Activated CD4-positive, alpha-beta T cell treated with anti-CD3 and anti-CD28 coated beads, Interleukin-2, amount 10 ng/mL, durations not matched to agents 7 days and 5 days (primary cell): ENCODE measurements at places on chromosomes 2 and 18.

DNA sequence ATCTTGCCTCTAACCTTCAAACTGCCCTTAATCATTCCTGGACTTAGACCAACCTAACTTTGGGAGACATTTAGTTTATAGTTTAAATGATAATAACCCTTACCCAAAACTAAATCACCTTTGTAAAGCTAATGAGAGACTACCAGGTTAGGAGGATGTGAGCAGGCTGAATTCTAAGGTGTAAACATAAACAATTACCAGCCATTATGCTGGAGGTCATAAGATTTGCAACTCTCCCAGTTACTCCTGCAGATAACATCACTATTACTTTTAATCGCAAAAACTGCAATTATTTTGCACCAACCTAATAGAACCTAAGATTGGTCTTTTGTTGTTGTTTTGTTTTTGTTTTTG, 86.5 kb upstream of the MSH6 start:
- no peak for DNase-seq

GRCh38 chr18:51666763-51667191, 469.3 kb upstream of the MEX3C start:
- DNase-seq: no peak

DNA sequence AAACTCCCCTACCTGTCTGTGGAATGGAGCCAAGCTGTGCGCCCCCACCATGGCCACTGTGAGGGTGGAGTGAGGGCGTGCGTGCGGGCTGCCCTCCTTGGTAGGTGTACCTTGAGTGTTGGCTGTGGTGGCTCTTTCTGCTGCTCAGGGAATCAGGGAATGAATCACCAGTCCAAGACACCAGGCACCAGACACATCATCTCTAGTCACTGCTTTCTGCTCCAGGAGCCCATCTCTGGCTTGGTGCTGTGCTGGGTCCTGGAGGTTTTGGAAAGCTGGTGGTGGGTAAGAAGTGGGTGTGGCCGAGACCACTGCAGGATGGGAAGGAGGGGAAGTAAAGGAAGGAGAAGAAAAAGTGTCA, 209.9 kb downstream of the SEPTIN10 start:
- DNase-seq: no peak

GRCh38 chr18:24200494-24201290, 61.8 kb downstream of the CABYR start:
- no peak for DNase-seq

- DNase-seq: no peak
These were observed 48.7 kb upstream of the MSH2 start for GRCh38 chr2:47354013-47354847.

GRCh38 chr2:38128653-38129052, 52.7 kb upstream of the CYP1B1 start:
- no peak for DNase-seq

- DNase-seq: no peak
These were observed 123.5 kb downstream of the ALK start for GRCh38 chr2:29797916-29798315.

DNA sequence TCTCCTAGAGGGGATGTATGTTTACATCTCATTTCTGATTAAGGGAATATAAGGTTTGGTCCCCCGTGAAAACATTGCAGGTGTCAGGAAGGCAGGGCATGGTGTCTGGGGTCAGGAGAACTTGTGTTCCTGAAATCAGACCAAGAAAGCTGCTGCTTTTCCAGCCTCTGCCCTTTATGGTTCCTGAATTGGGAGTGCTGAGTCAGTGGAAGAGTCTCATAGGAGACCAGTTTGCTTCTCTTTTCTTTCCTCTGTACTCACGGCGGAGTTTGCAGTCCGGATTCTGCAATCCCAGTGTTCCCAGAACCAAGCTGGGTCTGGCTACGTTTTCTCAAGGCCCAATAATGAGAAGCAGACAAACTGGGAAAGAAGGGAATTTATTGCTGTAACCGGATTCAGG, 5.1 kb upstream of the MARCO start:
- no peak for DNase-seq

DNA sequence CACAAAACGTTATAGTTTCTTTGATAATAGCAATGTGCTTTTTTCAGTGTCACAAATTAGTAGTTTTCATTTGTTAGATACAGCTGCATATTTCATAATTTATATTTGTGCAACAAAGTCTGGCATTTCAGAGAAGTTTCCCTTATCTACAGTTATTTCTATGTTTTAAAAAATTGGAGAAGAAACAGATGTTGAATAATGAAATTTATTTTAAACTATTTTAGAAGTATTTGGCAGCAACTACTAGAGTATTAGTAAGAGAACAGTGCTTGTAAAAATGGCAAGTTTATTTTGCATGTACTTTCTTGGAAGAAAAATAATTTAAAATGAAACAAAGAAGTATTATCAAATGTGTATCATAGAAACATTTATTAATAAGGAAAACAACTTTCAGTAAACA, 68.6 kb upstream of the COL5A2 start:
- DNase-seq: no peak

GRCh38 chr2:149544692-149545091, 42.9 kb downstream of the MMADHC start:
- DNase-seq: no peak

DNA sequence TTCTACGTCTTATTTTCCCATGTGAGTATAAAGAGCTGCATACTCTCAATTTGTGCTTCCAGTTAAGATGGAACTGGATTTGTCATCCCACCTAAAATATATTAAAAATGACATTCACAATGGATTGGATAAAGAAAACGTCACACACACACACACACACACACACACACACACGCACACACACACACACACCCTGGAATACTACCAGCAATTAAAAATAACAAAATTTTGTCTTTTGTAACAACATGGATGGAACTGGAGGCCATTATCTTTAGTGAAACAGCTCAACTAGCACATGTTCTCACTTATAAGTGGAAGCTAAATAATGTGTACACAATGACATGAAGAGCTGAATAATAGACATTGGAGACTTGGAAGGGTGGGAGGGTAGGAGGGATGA, 3.8 kb upstream of the QPCT start:
- DNase-seq: no peak

DNA sequence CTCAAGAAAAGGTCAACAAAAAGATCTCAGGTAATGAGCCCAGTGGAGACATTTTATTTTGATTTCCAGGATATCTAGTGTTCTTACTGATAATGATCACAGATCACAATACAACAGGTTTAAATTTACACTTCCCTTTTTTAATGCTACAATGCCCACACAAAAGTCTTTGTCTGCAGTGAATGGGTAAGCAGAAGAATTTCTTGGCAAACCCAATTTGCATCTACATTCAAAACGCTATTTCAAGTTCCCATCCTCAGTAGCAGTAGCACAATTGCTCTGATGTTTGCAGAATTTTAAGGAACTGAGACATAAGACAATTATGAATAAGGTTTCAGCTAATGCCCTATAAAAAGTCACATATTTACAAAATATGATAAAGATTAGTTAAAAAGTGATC, 929.4 kb upstream of the PIK3C3 start:
- DNase-seq: no peak

DNA sequence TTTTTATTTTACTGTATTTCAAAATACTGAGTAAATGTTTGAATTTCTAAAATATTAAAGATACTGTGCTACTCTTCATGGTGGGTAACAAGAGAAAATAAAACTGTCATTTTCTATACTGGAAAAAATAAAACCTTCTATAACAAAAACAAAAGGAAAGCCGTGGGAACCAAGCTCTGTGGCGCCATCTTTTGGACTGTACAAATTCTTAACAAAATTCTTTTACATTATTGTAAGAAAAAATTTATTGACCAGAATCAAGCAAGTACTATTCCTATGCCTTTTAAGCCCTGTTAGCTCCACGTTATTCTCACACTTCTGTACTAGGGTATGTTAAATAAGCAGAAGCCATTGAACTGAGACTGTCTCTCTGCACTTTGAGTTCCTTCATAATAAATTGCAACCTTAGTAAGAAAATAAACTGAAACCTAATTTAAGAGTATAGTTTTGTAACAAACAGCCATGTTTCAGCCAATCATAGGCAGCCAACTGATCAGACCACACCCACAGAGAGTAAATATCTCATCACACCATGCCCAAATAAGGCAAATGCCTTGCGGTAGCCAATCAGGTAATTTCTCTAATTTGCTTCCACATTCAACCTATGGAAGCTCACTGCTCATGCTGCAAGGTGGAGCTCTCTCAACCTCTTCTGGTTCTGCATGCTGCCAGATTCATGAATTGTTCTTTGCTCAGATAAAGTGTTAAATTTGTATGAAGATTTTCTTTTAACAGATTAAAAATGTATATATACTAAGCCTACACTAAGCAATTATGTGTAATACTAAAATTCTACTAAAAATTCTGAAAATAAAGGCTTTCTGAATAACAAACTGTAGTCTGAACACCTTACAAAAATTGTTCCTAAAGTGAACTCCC, 42.2 kb downstream of the HIBCH start:
- DNase-seq: peak; percentile 28

GRCh38 chr18:50619861-50620275, 60.0 kb downstream of the MAPK4 start:
- no peak for DNase-seq

GRCh38 chr2:24495451-24495850, 4.4 kb downstream of the NCOA1 start:
- DNase-seq: no peak

GRCh38 chr18:76855594-76855993, 33.2 kb downstream of the ZNF236 start:
- no peak for DNase-seq

GRCh38 chr2:147569426-147569825, 275.4 kb upstream of the ACVR2A start:
- no peak for DNase-seq

- DNase-seq: no peak
These were observed 10.4 kb downstream of the HS6ST1 start for GRCh38 chr2:128308284-128308731.

DNA sequence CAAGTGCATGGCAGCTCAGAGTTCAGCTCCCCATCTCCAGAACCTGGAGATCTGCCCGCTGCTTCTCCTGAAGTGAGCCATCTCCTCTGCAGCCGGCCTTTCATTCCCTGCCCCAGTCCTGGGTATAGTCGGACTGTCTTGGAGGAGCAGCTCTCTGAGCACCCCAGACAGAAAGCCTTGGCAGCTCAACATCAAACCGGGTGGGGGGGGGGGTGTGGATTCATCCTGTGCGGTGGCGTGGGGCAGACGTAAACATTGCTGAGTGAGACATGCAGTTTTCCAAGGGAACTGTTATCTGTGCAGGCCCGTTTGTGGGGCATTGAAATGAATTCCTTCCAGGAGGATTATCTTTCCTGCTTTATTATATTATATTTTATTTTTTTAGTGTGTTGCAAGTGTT, 125.9 kb upstream of the MYCN start:
- no peak for DNase-seq

- no peak for DNase-seq
These were observed 22.4 kb downstream of the MOGAT1 start for GRCh38 chr2:222693837-222694236.

GRCh38 chr18:21110713-21111345, 784 bp downstream of the ROCK1 start:
- DNase-seq: peak; percentile 76
